Stimulated activated CD8-positive, alpha-beta memory T cell treated with anti-CD3 and anti-CD28 coated beads, Interleukin-15, amount 100 ng/mL, for 48 hours (primary cell): ENCODE measurements at places on chromosomes 16 and 17.

DNA sequence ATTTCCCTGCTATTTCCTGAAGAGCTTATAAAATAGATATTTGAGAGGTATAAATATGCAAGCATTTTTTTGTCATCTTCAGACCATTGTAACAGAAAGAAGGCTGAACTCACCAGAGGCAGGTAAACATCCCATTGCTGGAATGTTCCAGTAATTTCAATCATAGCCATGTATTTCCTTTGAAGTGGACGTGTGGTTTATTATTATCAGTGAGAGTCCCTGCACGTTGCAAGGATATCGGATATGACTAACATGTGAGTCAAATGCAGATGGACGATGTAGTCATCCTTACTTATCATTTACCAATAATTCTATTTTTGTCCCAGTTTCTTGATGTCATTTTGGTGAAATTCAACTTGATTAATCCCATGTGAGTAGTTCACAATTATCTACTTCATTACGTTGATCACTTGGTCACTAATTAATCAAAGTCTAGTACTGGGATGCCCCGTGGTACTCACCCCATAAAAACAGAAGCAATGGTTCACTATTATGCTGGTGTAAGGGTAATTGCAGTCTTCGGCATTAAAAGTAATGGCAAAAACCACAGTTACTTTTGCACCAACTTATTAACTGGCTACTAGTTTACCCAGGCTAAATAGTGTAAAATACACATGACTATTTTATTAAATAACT lies 89.5 kb downstream of the VAT1L start:
- no peak for DNase-seq

- DNase-seq: no peak
These were observed 9.5 kb downstream of the XPO6 start for GRCh38 chr16:28202147-28202746.

DNA sequence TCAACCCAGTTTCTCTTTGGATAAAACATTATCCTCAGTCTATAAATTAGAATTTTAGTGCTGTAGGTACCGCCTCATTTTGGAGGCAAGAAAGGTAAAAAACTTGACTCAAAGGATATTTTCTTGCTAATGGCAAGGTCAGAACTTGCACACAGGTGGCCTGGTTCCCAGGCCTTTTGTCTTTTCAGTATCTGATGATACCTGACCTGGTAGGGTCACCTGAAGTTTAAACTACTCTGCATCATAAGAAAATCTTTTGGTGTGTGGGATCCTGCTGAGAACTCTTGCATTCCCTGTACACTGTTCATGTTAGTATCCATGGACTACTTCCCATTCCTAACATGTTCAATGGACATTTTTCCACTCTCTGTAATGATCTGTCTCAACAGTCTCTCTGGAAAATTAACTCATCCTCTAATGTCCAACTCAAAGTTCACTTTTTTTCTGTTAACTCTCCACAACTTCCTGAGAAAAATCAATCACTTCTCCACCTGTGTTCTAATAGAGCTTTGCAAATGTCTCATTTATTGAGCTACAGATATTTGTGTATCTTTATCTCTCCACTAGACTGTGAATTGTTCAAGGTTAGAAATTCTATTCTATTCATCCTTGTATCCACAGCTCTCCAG lies 317.1 kb upstream of the SOX9 start:
- no peak for DNase-seq

DNA sequence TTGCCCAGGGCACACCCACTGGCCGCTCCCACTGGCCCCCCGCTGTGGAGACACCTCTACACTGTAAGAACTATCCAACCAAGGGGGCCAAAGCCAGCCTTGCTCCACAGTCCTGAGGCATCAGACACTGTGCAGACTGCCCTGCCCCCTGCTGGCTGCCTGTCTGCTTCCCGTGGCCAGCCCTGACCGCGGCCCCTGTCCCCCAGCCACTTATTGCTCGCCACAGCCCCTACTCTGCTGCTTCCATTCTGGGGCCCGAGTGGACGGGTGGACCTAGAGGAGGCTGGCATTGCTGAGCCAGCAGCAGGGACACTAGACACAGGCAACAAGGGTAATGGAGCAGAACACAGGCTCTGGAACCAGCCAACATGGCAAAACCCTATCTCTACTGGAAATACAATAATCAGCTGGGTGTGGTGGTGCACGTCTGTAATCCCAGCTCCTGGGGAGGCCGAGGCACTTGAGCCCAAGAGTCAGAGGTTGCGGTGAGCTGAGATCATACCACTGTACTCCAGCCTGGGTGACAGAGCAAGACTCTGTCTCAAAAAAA lies 19.7 kb upstream of the LRRC37A3 start:
- DNase-seq: peak; percentile 28

- DNase-seq: no peak
These were observed 30.7 kb upstream of the METTL9 start for GRCh38 chr16:21568502-21569189.

GRCh38 chr16:10565167-10565566 lies 15.2 kb downstream of the EMP2 start:
- no peak for DNase-seq
